ENCODE measurements at places on chromosomes 16 and 17.

GRCh38 chr16:30429678-30430427, at the start of gene DCTPP1:
Gene DCTPP1, minus strand, starts transcription at chr16:30430030. Its CDS starts 50 bp downstream, at chr16:30429980.
- DNase-seq, result peak; percentile 100
- H3K36me3 ChIP-seq, result no peaks in the 10 kb centered on the region
- H3K27me3 ChIP-seq, result no peaks in the 10 kb centered on the region
- no peak within 1 kb of the TSS for H3K27ac ChIP-seq
- H3K4me1 ChIP-seq, result peaks cover 2% of the 10 kb centered on the region

DNA sequence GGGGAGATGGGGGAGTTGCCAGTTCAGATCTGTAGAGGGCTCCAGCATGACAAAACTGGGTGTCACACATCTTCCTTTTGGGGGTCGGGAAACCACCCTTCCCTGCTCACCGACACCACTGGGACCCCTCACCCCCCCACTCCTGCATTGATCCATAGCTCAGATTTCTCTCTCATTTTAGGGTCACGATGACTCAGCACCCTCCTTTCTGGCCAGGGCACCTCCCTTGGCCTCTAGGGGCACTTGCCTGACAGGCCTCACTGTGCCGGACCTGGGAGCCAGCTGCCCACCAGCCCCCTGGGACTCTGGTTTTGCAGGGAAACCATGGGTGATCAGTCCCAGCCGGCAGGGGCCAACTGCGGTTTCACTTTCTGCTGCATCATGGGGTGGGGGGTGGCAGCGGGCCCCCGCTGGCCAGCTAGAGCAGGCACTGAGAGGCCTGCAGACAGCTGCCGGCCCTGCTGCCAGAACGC, 239.4 kb downstream of the MRTFB start:
- peak overlapping the region; percentile 52 for H3K27ac ChIP-seq
- DNase-seq, result peak; percentile 70
- no peaks in the 10 kb centered on the region for H3K27me3 ChIP-seq
- H3K36me3 ChIP-seq, result no peaks in the 10 kb centered on the region

DNA sequence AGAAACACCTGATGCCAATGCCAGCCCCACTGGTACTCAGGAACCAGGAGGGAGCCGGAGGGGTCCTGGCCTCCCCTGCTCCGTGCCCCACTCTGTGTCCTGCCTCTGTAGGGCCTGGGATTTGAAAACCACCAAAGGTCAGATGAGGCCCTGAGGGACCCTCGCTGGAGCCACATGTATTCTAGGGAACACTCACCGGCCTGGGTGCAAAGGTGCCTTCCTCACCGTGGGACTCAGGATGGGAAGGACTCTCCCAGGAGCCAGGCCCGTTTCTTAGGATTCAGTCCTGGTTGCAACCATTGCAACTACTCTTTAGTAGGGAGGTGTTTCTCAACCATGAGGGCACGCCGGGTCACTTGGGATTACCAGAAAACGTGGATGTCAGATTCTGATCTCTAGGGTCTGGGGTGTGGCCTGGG, 74.6 kb downstream of the N4BP1 start:
- no peaks in the 10 kb centered on the region for H3K4me1 ChIP-seq
- no peak overlapping the region for H3K27ac ChIP-seq
- no peak for DNase-seq
- H3K36me3 ChIP-seq, result peaks cover 2% of the 10 kb centered on the region
- H3K27me3 ChIP-seq, result no peaks in the 10 kb centered on the region

DNA sequence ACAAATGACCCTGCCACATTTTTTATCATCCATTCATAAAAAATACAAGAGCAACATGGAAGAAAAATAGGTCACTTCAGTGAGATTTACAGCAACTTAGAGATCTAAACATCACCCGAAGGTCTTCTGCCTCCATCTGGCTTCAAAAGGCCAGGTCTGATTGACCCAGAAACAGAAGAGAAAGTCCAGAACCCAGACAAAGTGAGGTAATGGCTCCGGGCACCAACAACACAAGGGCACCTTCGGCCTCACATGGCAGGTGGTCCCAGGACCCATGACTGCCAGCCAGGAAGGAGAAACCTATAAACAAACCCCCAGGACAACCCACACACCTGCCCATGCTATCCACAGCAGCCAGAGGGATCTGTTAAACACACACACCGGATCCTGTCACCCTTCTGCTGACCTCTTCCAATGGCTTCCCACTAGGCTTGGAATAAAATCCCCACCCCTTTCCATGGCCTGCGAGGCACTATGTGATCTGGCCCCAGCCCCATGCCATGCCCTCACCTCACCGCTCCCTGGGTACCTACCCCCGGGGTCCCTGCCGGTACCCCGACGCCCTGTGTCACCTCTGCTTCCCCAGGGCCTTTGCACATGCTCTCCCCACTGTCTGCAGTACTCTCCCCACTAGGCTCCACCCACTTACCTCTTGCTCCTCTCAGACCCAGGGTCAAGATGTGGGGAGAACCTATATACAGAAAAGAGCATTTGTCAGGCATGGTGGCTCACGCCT, 149.1 kb downstream of the ZNF423 start:
- no peak for DNase-seq
- H3K27me3 ChIP-seq, result no peaks in the 10 kb centered on the region
- no peak overlapping the region for H3K27ac ChIP-seq
- no peaks in the 10 kb centered on the region for H3K4me1 ChIP-seq

- no peak for DNase-seq
- H3K27ac ChIP-seq, result no peak overlapping the region
- no peaks in the 10 kb centered on the region for H3K4me1 ChIP-seq
- H3K4me3 ChIP-seq, result no peak overlapping the region
- no peaks in the 10 kb centered on the region for H3K36me3 ChIP-seq
- no peaks in the 10 kb centered on the region for H3K27me3 ChIP-seq
These were observed 439.8 kb upstream of the DYNLRB2 start for GRCh38 chr16:80100846-80101451.

GRCh38 chr17:43780135-43780534, at the start of gene CFAP97D1:
Gene CFAP97D1, plus strand, starts transcription at chr17:43780435. Its CDS starts 28 bp downstream, at chr17:43780463.
- no peak within 1 kb of the TSS for H3K27ac ChIP-seq
- peaks cover 6% of the 10 kb centered on the region for H3K4me1 ChIP-seq
- no peak for DNase-seq
- H3K36me3 ChIP-seq, result no peaks in the 10 kb centered on the region
- peak within 1 kb of the TSS; percentile 4 for H3K4me3 ChIP-seq
- no peaks in the 10 kb centered on the region for H3K27me3 ChIP-seq

- H3K4me1 ChIP-seq, result no peaks in the 10 kb centered on the region
- no peak for DNase-seq
- H3K4me3 ChIP-seq, result no peak overlapping the region
- no peaks in the 10 kb centered on the region for H3K27me3 ChIP-seq
- H3K27ac ChIP-seq, result no peak overlapping the region
These were observed 5.6 kb downstream of the ALDH3A1 start for GRCh38 chr17:19742495-19742894.

DNA sequence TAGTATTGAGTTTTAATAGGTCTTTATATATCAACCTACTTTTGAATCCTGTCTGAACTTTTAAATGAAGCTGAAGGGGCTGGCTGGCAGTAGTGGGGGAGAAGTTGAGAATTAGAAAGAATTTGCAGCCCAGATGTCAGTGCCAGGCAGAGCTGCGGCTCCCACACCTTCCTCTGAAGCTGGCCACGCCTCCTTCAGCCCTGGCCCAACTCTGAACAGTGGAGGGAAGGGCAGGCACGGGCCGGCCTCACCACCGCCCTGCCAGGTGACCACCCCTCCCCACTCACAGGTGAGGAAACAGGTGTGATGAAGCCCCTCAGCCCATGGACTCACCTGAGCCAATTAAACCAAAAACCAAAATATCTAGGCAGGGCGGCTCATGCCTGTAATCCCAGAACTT, 87.0 kb downstream of the MGAT5B start:
- no peaks in the 10 kb centered on the region for H3K36me3 ChIP-seq
- no peak overlapping the region for H3K27ac ChIP-seq
- no peaks in the 10 kb centered on the region for H3K4me1 ChIP-seq
- H3K4me3 ChIP-seq, result no peak overlapping the region
- DNase-seq, result no peak

- H3K36me3 ChIP-seq, result no peaks in the 10 kb centered on the region
- no peaks in the 10 kb centered on the region for H3K4me1 ChIP-seq
- peak; percentile 92 for DNase-seq
- H3K27ac ChIP-seq, result no peak overlapping the region
- no peak overlapping the region for H3K4me3 ChIP-seq
These were observed 91.1 kb downstream of the SSH2 start for GRCh38 chr17:29838961-29839360.

- DNase-seq, result peak; percentile 81
- no peaks in the 10 kb centered on the region for H3K27me3 ChIP-seq
- H3K4me1 ChIP-seq, result no peaks in the 10 kb centered on the region
- H3K4me3 ChIP-seq, result no peak overlapping the region
- H3K27ac ChIP-seq, result no peak overlapping the region
These were observed 647.7 kb upstream of the SOX9 start for GRCh38 chr17:71472809-71473789.

GRCh38 chr17:28071179-28071578, 28.7 kb downstream of the NLK start:
- H3K27me3 ChIP-seq, result no peaks in the 10 kb centered on the region
- no peak overlapping the region for H3K27ac ChIP-seq
- DNase-seq, result no peak
- H3K4me1 ChIP-seq, result no peaks in the 10 kb centered on the region

GRCh38 chr16:49493836-49494235, 120.2 kb downstream of the C16orf78 start:
- no peaks in the 10 kb centered on the region for H3K4me1 ChIP-seq
- no peak overlapping the region for H3K4me3 ChIP-seq
- DNase-seq, result no peak

DNA sequence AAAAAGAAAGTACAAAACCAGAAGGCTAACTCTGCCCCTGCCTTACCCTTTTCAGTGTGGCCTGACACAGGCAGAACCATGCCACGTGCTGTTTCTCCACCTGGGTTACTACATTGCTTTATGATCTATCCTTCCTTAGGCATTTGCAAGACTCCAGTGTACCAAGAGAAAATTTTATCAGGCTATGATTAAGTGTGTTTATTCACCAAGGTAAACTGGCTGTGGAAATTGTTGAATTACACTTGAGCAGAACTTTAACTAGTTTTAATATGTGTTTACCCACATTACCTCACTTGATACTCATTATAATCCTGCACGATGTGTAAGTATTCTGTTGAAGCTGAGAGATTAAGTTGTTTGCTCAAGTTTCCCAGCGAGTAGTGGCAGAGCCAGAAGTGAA, 129.7 kb upstream of the MYOCD start:
- peaks cover 2% of the 10 kb centered on the region for H3K4me1 ChIP-seq
- DNase-seq, result no peak
- H3K27me3 ChIP-seq, result no peaks in the 10 kb centered on the region
- H3K27ac ChIP-seq, result no peak overlapping the region
- no peaks in the 10 kb centered on the region for H3K36me3 ChIP-seq
- H3K4me3 ChIP-seq, result no peak overlapping the region

DNA sequence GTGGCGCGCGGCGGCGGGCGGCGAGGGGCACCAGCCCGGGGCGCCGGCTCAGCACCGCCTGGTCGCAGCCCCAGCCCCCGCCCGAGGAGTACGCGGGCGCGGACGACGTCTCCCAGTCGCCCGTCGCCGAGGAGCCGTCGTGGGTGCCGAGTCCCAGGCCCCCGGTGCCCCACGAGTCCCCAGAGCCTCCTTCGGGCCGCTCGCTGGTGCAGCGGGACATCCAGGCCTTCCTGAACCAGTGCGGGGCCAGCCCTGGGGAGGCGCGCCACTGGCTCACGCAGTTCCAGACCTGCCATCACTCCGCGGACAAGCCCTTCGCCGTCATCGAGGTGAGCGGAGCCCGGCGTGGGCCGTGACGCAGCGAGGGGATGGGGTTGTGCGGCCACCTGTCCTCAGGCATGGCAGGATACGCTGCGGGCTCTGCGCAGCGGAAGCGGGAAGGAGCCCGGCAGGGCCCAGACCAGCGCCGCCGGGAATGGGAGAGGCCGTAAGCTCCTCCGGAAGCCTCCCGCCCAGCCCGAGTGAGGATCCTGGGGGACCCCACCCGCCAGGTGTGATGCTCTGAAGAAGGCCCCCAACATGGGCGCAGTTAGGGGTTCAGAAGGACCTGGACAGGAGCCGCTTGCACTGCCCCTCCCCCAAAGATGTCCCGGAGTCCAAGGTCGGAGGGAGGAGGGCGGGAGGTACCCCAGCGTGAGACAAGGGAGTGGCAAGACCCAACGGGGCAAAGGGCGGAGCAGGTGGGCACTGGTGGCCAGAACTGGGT, 522 bp downstream of the NAGS start:
- H3K27me3 ChIP-seq, result peaks cover 9% of the 10 kb centered on the region
- peak; percentile 36 for DNase-seq
- H3K4me3 ChIP-seq, result no peak overlapping the region
- no peaks in the 10 kb centered on the region for H3K36me3 ChIP-seq
- peaks cover 2% of the 10 kb centered on the region for H3K4me1 ChIP-seq
- no peak overlapping the region for H3K27ac ChIP-seq

DNA sequence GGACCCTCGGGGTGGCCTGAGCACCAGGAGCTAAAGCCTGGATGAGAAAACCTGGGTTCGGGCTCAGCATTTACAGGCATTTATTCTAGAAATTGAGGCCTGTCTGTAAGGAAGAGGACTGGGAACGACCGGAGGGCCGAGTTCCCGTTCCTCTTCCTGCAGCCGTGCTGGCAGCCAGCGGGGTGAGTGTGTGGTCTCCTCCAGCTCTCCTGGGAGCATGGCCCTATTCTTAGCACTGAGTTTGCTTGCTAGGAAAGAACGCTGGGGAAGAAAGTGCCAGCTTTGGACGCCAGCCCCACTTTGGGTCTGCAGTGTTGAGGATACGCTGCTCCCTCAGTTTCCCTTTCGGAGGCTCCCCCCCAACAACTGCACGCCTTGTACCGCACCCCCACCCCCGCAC, 49.6 kb downstream of the MGAT5B start:
- no peak overlapping the region for H3K4me3 ChIP-seq
- H3K36me3 ChIP-seq, result no peaks in the 10 kb centered on the region
- DNase-seq, result no peak
- no peaks in the 10 kb centered on the region for H3K27me3 ChIP-seq
- H3K4me1 ChIP-seq, result peaks cover 4% of the 10 kb centered on the region

- no peaks in the 10 kb centered on the region for H3K27me3 ChIP-seq
- no peaks in the 10 kb centered on the region for H3K36me3 ChIP-seq
- H3K4me3 ChIP-seq, result no peak overlapping the region
- no peaks in the 10 kb centered on the region for H3K4me1 ChIP-seq
These were observed 33.8 kb downstream of the CACNA1G start for GRCh38 chr17:50594128-50594823.

- H3K27me3 ChIP-seq, result no peaks in the 10 kb centered on the region
- no peaks in the 10 kb centered on the region for H3K4me1 ChIP-seq
- DNase-seq, result peak; percentile 11
- no peaks in the 10 kb centered on the region for H3K36me3 ChIP-seq
These were observed 14.5 kb downstream of the TUBG1 start for GRCh38 chr17:42623732-42624596.

GRCh38 chr17:64661976-64662773, at the start of gene SMURF2:
Gene SMURF2, minus strand, starts transcription at chr17:64662307. Its CDS starts 427 bp downstream, at chr17:64661880.
- DNase-seq, result peak; percentile 84
- H3K36me3 ChIP-seq, result no peaks in the 10 kb centered on the region
- H3K27me3 ChIP-seq, result no peaks in the 10 kb centered on the region
- no peaks in the 10 kb centered on the region for H3K4me1 ChIP-seq

- no peak for DNase-seq
- no peak overlapping the region for H3K27ac ChIP-seq
These were observed 1.1 kb downstream of the USP31 start for GRCh38 chr16:23148166-23148512.

- no peaks in the 10 kb centered on the region for H3K36me3 ChIP-seq
- H3K4me3 ChIP-seq, result no peak overlapping the region
- no peaks in the 10 kb centered on the region for H3K4me1 ChIP-seq
- H3K27me3 ChIP-seq, result no peaks in the 10 kb centered on the region
These were observed 179.6 kb downstream of the CCT6B start for GRCh38 chr17:34781571-34782108.

GRCh38 chr17:64778240-64779097, 116.4 kb upstream of the SMURF2 start:
- H3K36me3 ChIP-seq, result no peaks in the 10 kb centered on the region
- H3K4me1 ChIP-seq, result no peaks in the 10 kb centered on the region
- H3K27ac ChIP-seq, result no peak overlapping the region
- no peak overlapping the region for H3K4me3 ChIP-seq

Measured in mesendoderm (in vitro differentiated cells).